ENCODE measurements at places on chromosomes 16 and 17. TPM values are rescaled to one million over a fixed set of nuclear protein-coding genes. Genes with fewer than 3 reads are reported as not detected.

Gene CPNE7
- 3.9 TPM for polyA plus RNA-seq

Gene NEUROD2
- polyA plus RNA-seq: not detected

Gene SEPTIN1
- 0.13 TPM for polyA plus RNA-seq

Gene GP2
- not detected for polyA plus RNA-seq

Gene SMTNL2
- polyA plus RNA-seq: not detected

Gene NKD1
- 0.13 TPM for polyA plus RNA-seq

Gene CA4
- 0.15 TPM for polyA plus RNA-seq

Gene PGP
- polyA plus RNA-seq: 10.3 TPM

Gene SOST
- not detected for polyA plus RNA-seq

Gene TMED6
- polyA plus RNA-seq: not detected

Gene RPL38
- polyA plus RNA-seq: 816 TPM

Gene CRYBA1
- not detected for polyA plus RNA-seq

- DNase-seq: no peak
These were observed 224.0 kb downstream of the IRX3 start for GRCh38 chr16:54062361-54063278.

GRCh38 chr17:7389924-7390910, 4.1 kb downstream of the PLSCR3 start:
- DNase-seq: no peak

DNA sequence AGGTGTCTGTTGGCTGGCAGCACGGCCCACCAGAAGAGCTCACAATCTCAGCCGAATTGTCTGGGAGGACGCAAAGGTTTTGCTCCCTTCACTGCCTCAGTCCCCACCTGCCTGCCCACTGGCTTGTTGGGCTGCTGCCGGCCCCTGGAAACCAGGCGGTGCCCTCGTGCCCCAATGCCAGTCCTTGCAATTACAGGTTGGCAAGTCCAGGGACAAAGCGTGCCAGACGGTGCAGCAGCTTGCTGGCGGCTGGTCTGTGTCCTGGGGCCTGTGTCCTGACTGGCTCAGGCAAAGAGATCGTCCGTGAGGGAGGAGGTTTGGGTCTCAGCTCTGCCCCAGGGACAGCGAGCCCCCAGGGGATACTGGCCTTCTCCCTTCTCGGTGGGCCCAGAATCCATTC, 24.6 kb upstream of the SPNS2 start:
- no peak for DNase-seq

GRCh38 chr16:13441675-13442074, 478.3 kb upstream of the ERCC4 start:
- DNase-seq: no peak

- DNase-seq: peak; percentile 81
These were observed 123.8 kb downstream of the SMG6 start for GRCh38 chr17:2179615-2180295.

DNA sequence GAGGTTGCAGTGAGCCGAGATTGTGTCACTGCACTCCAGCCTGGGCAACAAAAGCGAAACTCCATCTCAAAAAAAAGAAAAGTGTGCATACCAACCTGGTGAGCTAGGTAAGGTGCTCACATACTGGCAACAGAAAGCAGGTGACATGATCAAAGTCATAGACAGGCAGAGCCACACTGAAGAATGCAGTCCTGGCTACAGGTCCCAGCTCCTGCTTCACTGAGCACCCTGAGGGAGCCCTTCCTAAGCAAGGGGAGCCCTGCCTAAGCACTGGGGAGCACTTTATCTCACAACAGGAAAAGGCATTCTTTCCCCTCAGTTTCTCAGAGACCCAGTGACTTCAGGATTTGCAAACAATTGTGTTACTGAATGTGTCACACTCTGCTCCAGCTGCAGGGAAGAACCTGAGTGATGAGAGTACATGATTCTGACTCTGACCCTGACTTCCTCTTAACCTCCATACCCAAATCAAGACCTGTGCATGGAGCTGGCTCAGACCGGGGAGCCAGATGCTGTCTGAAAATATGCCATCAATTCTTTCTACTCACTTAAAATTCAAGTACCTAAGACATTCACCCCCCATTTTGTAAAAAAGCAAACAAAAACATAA, 40.5 kb downstream of the ANKRD11 start:
- DNase-seq: no peak

GRCh38 chr17:57913575-57914272, 41.5 kb downstream of the CUEDC1 start:
- no peak for DNase-seq

GRCh38 chr16:84357191-84357651, 11.1 kb upstream of the ATP2C2 start:
- DNase-seq: no peak

- peak; percentile 66 for DNase-seq
These were observed 1.7 kb upstream of the DBNDD1 start for GRCh38 chr16:90020838-90021382.

- no peak for DNase-seq
These were observed 1.1 kb upstream of the CD19 start for GRCh38 chr16:28930652-28931051.

DNA sequence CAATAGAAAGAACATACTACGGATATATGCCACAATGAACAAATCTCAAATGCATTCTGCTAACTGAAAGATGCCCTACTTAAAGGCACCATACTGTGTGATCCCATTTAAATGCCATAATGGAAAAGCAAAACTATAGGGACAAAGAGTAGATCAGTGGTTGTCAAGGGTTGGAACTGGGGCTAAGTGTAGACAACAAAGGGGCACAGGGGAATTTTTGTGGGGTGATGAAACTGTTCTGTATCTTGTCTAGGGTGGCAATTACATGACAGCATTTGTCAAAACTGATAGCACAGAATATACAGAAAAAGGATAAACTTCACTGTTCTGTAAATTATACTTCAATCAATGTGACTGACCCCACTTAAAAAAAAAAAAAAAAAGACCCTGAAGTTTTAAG, 17.7 kb downstream of the GFOD2 start:
- no peak for DNase-seq

DNA sequence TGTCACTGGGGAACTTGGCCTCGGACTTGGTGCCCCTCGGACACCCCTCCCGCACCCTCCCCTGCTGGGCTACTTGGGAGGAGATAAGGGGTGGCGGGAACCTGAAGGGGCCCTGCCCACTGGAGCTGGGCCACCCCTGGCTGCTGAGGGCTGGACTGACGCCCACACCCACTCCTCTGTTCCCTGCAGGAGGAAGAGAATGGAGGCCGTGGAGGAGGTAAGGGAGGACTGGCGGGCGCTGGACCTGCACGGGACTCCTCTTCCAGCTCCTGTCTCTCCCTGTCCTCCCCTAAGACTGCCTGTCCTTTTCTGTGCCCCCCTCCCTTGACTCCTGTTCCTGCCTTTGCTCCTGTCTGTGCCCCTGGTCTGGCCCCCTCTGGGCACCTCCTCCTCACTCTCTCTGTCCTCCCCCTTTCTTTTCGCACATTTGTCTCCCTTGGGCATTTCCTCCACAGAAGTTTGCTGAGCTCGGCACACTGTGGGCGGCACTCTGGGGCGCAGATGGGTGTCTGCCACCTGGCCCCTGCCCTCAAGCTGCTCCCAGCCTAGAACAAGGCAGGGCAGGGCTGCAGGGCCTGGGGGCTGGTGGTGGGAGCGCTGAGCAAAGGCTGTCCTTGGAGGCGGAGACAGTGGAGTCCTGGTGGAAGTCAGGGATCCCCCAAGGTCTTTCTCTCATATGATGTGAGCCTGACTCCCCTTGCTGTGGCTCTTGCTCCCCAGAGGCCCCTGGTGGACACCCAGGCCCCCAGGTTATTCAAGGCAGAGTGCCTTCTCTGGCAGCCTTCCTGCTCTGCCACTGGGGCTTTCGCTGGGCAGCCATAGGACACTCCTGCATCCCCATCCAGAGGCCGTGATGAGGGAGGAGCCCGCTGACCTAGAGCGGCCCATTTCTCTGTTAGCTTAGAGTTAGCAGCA, 32.7 kb downstream of the ARHGAP23 start:
- no peak for DNase-seq

- DNase-seq: no peak
These were observed 2.6 kb downstream of the NT5C start for GRCh38 chr17:75128694-75129505.

DNA sequence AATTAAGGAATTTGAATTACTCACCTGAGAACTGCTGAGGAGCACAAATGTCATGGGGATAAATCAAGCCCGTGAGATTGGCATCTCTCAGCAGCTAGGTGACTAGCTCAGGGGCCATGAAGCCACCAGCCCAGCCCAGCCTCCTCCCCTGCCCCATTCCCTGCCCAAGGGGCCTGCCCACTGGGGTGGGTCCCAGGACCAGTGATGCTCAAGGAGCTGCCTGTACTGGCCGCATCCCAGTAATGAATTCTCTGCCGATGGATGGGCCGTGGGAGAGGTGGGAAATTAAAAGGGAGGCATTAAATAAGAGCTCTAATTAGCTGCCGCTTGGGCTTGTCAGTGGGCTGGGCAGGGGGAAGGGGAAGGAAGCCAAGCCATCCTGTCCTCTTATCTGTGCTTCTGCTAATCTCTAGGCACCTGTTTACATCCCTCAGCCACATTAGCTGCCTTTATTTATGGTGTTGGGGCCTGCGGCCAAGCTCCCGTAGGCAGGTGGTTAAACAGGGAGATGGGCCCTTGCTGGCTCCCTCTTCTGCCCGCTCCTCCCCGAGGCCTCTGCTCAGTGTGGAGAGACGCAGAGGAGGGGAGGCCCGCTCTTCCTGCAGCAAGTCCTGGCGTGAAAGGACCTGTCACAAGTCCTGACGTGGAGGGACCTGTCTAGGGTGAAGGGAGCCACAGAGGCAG, 48.8 kb downstream of the PIPOX start:
- DNase-seq: no peak

GRCh38 chr17:67689534-67690177, 28.1 kb upstream of the NOL11 start:
- DNase-seq: peak; percentile 77

DNA sequence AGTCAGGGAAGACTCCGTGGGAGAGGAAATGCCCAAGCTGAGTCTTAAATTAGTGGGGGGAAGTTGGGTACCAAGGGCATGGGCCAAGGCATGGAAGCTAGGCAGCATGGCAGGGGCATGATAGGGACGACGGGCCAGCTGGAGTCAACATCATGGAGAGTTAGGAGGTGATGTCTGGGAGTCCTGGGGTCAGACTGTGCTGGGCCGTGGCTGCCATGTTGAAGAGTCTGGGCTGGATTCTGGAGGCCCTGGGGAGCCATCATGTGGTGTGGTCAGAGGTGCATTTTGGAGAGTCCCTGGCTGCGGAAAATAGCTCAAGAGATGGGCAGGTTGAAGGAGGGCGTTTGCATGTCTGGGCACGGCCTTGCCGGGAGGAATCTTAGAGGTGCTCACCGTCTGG, 85.2 kb downstream of the SDR42E1 start:
- DNase-seq: no peak

GRCh38 chr16:13977177-13977576, 57.2 kb downstream of the ERCC4 start:
- DNase-seq: no peak

DNA sequence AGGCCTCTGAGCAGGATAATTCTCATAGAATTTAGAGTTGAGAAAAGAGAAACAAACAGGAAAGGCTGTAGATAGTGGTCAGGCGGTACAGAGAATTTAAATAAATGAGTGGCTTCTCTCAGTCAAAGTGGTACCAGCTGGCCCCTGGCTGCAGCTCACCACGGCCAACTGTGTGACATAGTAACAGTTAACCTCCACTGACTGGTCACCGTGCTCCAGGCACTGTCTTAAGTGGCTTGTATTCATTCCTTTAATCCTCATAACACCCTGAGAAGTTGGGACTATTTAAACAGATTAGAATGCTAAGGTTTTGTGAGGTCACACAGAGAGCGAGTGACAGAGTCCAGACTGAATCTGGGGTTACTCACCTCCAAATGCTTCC, 108.9 kb downstream of the GNAO1 start:
- peak; percentile 66 for DNase-seq

GRCh38 chr16:27729516-27730304, 179.8 kb downstream of the KATNIP start:
- DNase-seq: no peak

GRCh38 chr17:61474934-61475333, 22.7 kb downstream of the TBX4 start:
- DNase-seq: no peak

- DNase-seq: no peak
These were observed 9.8 kb downstream of the HID1 start for GRCh38 chr17:74962622-74963394.

GRCh38 chr16:63625126-63625525, 1496.7 kb downstream of the CDH11 start:
- DNase-seq: no peak

DNA sequence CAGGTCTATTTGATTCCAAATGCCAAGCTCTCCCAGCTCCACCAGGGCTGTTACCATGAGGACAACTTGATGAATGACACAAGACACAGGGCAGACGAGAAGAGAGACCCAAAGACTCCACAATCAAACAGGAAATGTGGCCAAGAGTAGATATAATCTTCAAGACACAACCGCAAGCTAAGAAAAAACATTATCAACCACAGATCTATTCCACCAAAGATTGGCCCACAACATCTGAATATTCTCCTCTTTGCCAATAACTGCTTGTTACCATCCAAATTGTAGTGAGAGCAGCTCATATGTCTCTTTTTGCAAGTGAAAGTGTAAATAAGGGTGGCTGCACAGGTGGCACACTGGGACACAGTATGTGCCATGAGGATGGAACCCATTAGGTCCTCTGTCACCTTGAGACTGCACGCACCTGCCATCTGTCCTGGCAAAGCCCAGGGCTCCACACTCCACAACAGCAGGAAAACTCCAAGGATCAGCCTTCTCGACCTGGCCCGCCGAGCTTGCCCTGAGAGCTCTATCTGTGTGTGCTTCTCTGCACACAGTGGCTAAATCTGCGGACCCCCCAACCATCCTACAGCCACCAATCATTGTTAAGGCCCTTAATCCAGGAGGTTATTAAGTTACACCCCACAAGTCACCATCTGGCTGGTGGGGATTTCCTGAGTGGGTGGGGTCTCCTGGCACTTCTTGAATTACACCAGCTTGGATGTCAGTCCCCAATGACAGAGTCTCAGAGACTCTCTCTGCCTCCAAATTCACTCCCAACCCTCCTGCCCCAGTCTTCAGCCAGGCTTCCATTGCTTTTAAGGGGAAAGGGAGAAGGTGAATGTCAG, 50.5 kb downstream of the DYNLRB2 start:
- no peak for DNase-seq

GRCh38 chr16:2204416-2205103, 694 bp upstream of the MLST8 start:
- DNase-seq: no peak
